ENCODE measurements at places on chromosomes 6 and 20.

- no peak for DNase-seq
These were observed 73.1 kb downstream of the PLEKHG1 start for GRCh38 chr6:150672800-150673199.

DNA sequence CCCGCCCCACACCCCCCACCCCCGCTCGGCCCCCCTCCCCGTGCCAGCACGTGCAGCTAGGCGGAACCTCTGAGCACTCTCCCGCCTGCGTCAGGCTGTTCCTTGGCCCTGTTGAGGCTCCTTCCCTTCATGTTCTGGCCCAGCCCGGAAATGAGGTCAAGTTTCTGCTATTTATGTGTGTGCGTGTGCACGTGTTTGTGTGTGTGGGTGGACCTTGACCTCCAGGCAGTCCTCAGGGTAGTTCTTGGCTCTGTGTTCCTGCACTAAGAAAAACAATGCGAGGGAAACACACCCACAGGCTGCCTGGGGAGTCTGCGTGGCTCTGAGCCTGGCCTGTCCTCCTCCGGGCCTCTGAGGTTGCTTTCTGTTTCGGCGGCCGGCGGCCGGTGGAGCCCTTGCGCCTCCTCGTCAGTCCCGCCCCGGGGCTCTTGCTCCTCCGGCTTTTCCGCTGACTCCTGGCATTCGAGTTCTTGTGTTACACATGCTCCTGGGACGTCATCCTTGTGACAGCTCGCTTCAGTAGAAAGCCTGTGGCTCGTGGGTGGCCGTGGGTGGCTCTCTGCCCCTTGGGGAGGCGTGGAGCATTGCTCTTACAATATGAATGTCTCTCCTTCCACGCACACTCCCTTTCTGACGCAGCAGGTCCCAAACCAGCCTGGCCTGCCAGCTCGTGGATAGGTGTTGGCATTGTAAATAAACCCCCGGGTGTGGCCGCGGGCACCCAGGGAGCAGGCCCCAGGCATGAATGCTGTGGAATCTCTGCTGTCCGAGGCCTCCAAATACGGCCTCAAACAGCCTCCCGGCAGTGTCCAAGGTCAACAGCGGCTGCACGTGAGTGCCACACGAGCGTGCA, 10.0 kb downstream of the SLCO4A1 start:
- peak; percentile 40 for DNase-seq

DNA sequence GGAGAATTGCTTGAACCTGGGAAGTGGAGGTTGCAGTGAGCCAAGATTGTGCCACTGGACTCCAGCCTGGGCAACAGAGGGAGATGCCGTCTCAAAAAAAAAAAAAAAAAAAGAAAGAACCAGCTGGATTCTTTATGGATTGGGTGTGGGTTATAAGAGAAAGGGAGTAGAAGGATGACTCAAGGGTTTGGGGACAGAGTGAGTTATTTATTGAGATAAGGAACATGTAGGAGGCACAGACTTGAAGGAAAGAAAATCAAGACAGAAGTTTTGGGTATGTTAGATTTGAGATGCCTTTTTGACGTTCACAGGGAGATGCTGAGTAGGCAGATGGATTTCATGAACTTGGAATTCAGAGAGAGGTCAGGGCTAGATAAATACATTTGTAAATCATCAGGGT, 47.6 kb downstream of the KIZ start:
- no peak for DNase-seq

DNA sequence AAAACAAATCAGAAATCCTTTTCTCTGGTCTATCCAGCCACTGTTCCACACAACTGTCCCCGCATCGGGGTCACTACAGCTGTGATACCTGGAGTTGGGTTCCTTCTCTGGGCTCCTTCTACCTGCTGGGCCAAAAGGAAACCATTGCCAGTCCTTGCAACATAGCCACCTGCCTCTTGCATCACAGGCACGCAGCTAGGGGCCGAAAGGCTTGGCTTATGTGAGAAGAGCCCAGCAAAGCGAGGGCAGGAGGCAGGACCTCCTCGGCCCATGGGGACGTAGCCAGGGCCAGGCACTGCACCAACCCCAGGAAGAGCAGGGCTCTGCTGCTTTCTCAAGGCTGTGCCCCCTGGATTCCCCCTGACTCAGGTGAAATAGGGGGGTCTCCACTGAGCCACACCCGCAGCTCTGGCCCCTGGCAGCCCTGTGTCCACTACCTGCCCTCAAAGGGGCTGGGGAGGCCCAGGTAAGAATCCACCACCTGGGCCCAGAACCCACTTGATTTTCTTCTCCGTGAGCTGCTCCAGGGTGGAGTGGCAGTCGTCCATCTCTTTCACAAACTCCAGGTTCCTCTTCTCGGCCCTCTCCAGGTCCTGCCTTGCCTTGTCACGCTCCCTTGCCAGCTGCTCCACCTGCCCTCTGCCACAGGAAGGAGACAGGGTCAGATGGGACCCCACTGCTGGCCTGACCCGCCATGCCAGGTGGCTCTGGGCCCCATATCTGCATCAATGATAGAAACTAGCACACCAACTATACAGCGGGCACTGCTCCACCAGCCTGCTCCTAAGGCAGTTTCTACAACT, 88.9 kb downstream of the GINS1 start:
- no peak for DNase-seq

DNA sequence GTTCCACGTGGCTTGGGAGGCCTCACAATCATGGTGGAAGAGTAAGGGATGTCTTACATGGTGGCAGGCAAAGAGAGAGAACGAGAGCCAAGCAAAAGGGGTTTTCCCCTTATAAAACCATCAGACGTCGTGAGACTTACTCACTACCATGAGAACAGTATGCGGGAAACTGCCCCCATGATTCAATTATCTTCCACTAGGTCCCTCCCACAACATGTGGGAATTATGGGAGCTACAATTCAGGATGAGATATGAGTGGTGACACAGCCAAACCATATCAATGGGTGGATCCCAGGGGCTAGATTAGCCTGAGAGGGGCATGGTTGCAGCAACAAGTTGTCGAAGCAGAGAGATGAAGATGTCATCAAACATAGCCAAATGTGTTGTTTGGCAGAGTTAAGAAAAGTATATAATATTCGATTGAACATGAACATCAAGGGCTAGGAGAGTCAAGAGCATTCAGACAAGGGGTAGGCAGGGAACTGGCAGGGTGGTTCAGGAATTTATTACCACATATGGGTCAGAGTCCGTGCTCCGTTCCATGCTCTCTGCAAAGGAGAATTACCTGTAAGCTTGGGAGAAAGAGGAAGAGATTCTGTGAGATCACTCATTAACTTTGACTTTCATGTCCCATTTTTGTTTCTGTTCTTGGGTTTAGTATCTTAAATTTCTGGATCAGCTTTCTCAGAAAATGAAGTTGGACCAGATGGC, 98.8 kb downstream of the CCDC170 start:
- no peak for DNase-seq

GRCh38 chr6:49054311-49054710, 408.7 kb downstream of the MMUT start:
- DNase-seq: no peak

- DNase-seq: no peak
These were observed 18.1 kb upstream of the TASP1 start for GRCh38 chr20:13656721-13657368.

GRCh38 chr6:111828809-111829208, 44.4 kb downstream of the FYN start:
- no peak for DNase-seq

- no peak for DNase-seq
These were observed 157.8 kb downstream of the SYCP2 start for GRCh38 chr20:59775687-59776055.

- no peak for DNase-seq
These were observed 49.0 kb upstream of the TAGAP start for GRCh38 chr6:159093609-159094443.

DNA sequence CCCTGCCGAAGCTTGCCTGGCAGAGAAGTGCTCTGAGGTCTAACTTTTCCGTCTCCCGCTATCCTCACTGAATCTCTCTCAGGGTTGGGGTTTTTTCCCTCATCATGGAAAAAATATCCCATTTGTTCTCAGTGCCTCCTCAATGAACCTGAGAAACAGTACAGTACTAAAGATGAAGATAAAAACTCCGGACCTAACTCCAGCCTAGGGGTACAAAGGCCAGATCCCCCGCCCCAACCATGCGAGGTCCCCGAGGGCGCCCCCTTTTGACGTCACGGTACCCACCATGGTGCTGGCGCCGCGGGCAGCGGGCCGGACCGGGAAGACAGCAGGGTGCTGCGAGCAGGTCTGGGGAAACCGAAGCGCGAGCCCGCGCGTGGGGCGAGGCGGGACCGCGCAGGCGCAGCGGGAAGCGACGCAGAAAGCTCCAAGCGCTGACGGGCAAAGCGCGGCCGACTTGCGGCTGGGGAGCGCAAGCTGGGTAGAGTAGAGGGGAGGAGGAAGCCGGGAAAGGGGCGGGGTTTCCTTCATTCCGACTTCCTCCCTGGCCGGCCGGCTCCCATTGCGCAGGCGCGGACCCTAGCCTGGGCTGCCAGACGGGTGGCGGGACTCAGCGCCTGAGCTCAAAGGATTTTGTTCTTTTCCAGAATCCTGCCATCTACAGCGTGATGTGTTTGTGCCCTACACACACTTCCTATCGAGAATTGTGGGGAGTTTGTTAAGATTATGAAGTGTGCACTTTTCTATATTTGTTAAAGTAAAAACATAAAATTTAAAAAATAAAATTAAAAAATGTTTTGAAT, at the start of gene LSM2:
Gene LSM2 (minus strand): TSS at position 497 of the 803 bp plus-strand sequence. CDS start 209 bp downstream, at position 288.
- DNase-seq: peak; percentile 95

DNA sequence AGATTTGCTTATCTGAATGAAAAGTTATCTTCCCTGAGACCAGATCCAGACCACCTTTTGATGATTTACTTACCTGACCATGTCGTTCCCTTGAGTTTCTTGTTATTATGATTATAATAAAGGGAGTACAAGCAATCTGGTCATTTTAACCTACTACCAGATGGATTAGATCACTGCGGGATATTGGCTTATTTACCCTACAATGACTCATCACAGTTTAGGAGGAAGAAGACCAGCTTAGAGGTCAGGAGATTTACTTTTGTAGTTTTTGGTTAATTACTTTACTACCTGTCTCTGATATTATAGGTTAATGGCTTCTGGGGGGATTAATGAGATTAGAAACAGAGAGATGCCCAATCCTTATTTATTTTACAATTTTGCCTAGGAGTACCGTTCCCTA, 10.7 kb downstream of the PKIB start:
- DNase-seq: no peak

DNA sequence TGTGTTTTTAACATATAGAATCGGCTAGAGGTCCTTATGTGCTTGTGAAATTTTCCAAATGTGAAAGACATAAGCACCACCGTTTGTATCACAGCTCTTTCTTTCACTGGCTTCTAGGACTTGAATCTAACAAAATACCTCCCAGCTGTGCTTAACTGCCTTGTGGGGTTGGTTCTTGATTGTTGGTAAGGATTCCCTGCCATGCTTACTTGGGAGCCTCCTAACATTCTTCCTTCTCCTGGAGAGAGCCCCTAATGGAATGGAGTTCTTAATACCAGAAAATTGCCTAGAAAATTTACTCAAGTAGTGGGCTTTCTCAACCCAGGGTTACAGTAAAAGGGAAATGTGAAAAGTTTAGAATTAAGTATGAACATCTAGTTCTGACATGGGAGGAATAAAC, 121.2 kb downstream of the COL19A1 start:
- DNase-seq: no peak

GRCh38 chr6:159973406-159973805, 4.5 kb downstream of the IGF2R start:
- no peak for DNase-seq

DNA sequence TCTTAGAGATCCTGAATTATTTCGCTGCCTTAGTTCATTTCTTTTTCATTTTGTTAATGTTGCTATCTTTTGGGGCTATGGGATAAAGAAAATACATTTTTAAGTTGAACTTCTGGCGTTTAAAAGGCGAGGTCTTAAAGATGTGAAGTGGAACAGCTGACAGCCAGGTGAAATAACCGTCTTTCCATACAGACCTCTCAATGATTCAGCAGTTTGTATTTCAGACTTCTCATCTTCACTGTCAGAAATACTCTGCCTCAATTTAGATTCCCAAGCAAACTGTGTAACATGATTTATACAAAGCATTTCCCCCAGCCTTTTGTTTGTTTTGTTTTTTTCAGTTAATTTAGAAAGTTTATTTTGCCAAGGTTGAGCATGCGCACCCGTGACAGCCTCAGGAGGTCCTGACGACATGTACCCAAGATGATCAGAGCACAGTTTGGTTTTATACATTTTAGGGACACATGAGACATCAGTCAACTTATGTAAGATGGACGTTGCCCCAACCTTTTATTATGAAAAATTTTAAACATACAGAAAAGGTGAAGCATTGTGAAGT, 40.0 kb downstream of the SLC9A8 start:
- no peak for DNase-seq

- no peak for DNase-seq
These were observed 1026.6 kb downstream of the EYS start for GRCh38 chr6:64680446-64680845.

DNA sequence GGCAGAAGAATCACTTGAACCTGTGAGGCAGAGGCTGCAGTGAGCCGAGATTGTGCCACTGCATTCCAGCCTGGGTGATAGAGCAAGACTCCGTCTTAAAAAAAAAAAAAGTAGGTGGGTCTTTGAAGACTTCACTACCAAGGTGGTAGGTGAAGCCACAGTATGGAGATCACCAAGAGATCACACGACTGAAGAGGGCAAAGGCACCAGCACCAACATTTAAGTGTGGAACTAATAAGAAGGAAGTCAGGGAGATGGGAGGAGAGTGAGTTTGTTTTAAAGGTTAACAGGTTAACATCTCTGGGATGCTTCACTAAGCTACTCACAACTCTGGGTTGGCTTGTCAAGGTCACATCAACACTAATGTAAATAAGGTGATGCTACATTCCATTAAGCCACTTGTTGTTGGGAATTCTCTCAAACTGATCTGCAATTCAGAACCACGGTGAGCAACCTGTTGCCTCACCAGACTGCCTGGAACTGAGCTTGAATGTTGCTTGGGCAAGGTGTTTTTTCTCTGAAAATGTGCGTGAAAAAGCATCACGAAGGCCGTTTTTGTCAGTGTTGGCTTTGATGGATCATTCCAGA, 48.7 kb downstream of the KCTD20 start:
- DNase-seq: no peak

- no peak for DNase-seq
These were observed 28.5 kb downstream of the REPS1 start for GRCh38 chr6:138959521-138959920.

DNA sequence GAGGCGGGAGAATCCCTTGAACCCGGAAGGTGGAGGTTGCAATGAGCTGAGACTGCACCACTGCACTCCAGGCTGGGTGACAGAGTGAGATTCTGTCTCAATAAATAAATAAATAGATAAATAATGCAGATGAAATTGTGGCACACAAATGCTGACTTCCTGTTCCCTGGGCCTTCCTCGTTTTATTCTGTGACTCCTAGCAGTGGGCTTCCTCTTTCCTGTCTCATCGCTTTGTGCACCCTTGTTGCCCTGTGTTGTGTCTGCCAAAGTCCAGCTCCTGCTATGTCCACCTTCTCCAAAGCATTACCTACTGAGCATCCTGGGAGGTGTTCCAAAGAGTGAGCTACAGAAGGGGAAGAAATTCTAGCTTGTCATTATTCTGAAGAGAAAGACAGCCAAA, 100.2 kb upstream of the TIAM2 start:
- DNase-seq: no peak

- no peak for DNase-seq
These were observed 767.3 kb downstream of the TFAP2A start for GRCh38 chr6:9647599-9647998.
